ENCODE measurements at places on chromosomes 11 and 22.

- no peak for DNase-seq
Observed at GRCh38 chr11:91100427-91100826, 877.6 kb upstream of the CHORDC1 start.

DNA sequence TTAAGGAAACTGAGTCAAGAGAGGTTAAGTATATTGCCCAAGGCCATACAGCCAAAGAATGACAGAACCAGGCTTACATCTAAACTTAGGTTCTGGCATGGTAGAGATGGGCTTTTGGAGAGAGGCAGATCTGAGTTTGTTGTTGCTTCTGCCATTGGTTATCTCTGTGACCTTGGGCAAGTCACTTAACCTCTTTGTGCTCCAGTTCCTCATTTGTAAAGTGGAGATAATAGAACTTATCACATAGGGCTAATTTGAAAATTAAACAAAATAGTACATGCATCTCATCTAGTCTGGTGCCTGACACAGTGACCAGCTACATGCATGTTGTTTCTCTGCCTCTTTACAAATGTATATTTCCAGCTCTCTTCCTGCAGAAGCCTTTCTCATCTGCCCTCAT, 47.0 kb upstream of the PLET1 start:
- no peak for DNase-seq

GRCh38 chr11:64260147-64260708, 8.9 kb downstream of the PLCB3 start:
- DNase-seq, result no peak

GRCh38 chr22:32477596-32477995, 3.0 kb downstream of the FBXO7 start:
- no peak for DNase-seq

DNA sequence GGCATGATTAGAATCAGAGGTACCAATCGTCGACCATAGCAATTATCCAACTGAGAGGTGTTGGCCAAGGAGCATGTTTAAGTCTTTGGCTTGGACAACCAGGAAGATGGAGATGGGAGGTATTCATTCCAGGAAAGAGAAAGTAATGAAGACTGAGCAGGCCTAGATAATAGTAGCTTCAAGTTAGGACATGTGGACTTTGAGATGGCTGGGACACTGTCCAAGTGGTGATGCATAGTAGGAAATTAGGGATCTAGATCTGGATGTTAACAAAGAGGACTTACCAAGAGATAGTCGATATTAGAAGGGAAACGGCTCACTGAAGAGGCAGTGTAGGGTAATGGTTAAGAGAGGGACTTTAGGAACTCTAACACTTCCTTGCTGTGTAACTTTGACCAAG, 266.7 kb downstream of the FAM76B start:
- no peak for DNase-seq

DNA sequence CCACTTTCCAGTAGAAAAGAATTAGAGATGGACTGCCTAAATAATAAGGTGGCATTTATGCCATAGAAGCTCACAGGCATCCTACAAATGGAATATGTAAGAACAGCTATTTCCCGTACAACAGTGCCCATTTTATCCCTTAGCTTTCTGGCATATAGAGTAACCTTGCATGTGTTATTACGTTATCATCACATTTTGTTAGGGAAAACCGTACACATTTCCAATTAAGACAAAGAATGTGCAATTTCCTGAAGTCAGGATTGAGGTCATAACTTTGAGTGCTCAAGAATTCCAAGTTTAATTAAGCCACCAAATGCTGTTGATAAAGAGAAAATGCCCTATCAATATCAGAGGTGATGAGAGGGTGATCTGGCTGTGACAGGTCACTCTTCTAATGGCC, 58.9 kb downstream of the LDLRAD3 start:
- no peak for DNase-seq

DNA sequence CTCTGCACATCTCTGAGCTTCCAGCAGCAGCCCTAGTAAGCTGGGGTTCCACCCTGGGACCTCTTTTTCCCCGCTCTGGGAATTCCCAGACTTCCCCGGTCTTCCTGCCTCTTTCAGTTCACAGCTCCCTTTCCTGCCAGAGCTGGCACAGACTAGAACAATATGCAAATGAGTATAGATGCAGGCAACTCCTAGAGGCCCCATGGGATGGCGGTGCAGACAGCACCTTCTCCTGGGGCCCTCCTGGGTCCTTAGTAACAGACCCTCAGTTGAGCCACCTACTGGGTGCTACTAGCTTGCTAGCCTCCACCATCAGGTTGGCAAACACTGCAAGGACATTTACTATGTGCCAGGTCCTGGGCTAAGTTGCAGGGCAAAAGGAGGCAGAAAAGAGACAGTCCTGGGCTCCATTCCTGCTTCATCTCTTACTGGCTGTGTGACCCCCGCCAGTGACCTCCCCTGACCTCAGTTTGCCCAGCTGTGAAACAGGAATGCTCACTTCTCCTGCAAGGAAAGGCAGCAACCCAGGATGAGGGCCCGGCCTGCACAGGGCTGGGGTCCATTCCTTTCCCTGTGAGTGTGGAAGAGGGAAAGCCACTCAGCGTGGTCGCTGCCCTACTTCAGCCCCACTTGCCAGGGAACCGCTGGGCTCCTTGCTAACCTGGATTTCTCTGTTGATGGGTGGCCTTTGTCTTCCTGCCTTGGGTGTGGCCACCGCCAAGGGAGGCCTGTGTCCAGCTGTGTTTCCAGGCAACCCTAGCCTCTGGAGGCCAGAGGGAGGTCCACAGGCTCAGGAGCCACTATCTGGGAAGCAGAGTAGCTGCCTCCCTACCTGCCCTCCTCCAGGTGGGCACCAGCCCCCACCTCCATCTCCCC, 7.3 kb downstream of the RELT start:
- DNase-seq, result no peak

DNA sequence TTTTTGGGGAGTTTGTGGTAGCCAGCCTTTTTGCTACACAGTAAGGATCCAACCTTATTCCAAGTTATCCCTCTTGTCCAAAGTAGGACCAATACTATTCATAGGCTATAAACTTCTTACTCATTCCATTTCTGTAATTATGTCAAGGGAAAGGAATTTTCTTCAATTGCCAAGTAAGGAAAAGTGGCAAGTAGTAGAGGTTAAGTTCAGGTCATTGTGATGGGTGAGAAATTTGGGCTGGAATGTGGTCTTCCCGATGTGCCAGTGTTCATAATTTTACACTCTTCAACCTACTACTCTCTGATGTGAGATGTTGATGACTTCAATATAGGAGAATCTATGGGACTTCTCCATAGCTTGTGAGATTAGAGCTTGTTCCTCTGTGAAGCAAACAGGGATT, 648.8 kb downstream of the METTL15 start:
- DNase-seq, result no peak

- no peak for DNase-seq
Observed at GRCh38 chr22:50161508-50162390, 8.8 kb upstream of the PANX2 start.

DNA sequence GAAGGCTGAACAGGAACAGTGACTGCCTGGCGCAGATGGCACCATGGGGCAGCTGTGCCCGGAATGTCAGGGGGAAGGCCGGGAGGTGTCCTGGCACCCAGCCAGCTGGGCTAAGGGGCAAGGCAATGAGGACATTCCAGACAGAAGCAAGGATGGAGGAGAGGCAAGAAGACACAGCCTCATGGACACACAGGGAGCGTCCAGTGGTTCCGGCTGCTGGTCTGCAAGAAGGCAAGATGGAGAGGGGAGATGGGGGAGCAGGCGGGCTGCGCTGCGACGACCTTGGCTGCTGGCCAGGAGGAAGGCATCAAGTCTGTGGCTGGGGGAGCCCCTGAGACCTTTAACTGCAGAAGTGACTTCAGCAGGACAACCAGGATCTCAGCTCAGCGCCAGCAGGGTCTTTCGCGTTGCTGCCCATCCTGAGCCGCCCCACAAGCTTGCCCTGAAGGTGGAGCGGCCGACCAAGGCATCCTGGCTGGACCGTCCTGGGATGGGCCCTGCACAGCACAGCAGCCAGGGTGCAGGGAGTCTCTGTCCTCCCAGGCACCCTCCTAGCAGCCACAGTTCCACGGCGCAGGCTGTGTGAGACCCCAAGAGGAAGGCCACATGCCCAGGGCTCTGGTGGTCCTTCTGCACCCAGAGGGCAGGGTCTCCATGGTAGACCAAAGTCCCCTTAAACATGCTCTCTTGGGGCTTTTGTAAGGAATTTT, 531.7 kb downstream of the BRD1 start:
- DNase-seq, result no peak

GRCh38 chr11:119854521-119854920, 125.5 kb upstream of the NECTIN1 start:
- DNase-seq, result no peak

- no peak for DNase-seq
Observed at GRCh38 chr11:115939731-115940421, 435.7 kb upstream of the CADM1 start.

DNA sequence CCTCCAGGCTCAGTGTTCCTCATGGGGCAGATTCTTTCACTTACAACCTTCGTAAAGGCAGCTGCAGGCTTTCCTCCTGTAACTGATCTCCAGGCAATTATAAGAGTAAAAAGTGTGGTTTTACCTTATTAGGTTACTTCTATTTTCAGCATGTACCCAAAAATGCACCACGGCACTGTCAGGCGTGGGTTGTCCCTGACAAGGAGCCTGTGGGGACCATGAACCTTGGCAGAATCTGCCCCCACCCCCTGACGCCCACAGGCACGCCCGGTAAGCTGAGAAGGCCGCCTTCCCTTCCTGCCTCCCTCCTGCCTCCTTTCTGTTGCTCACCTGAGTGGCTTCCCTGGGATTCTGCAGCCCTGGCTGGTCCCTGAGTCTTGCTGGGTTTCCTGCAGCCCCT, 1383.3 kb downstream of the TBC1D22A start:
- DNase-seq, result no peak

DNA sequence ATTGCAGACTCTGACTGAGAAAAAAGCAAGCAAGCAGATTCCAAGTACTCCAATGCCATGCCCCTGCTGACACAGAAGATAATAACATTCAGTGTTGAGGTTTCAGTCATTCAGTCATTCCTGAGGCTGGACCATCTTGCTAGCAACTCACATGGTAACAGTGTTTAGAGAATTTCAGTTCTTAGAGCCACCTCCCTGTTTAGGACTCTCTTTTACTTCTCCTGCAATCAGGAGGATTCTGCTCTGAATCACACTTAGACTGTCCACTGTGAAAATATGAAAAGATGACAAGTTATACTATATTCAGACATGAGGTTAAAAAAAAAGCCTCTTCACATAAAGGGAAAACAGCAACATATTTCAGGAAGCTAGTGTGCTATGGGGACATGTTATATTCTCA, 183.9 kb upstream of the CTSC start:
- DNase-seq, result no peak

GRCh38 chr11:74532501-74533246, 39.1 kb upstream of the LIPT2 start:
- DNase-seq, result no peak

DNA sequence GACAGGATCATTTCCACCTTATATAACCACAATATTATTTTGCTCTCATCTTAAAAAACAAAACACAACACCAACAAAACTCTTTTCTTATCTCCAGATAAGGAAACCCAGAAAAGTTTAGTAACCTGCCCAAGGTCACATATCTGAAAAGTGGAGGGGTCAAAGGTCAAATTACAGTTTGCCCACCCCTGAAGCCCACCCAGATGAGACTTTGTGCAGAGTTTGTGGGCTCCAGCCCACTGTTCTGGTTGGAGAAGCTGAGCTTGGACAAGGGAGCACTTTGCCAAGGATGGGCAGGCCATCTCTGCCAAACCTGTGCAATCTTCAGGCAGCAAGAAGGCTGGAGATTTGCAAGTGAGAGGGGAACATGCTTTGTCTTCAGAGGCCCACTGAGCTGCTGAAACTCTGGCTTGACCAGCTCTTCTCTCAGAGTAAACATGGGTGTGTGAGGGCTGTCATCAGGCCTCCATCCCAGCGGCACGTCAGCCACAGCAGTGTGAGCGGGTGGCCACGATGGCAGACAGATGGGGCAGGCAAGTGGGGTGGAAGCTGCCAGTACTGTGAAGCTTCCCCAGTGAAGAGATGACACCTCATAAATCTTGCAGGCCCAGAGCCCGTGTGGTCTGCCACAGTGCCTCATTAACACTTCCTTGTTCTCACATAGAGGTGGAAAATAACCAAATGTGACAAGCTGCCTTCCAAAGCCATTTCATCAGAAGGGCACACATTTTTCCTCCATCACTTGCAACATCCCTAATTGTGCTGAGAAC, 111.8 kb downstream of the CCDC81 start:
- DNase-seq, result no peak

DNA sequence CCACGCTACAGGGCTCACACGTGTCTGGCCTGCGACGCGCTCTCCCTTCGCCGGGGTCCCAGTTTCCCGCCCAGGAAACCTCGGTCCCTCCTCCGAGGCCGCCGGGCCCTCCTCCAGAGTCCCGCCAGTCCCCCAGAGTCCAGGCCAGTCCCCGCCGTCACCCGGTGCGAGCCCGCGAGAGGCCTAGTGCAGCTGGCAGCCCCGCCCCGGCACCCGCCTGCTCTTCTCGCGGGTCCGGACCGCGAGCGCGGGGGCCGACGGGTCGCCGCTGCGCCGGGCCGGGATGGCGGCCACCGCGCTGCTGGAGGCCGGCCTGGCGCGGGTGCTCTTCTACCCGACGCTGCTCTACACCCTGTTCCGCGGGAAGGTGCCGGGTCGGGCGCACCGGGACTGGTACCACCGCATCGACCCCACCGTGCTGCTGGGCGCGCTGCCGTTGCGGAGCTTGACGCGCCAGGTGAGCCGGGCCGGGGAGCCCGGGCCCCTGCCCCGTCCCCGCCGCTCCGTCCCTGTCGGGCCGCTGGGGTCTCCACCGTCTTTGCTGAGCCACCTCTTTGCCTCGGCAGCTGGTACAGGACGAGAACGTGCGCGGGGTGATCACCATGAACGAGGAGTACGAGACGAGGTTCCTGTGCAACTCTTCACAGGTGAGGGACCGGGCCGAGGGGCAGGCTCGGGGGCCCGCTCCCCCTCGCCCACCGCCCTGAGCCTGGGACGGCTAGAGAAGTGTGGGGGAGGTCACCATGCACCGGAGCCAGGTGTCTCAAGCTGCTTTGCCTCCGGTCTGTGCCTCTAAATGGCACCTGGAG, at the start of gene PTPMT1:
PTPMT1 (plus strand) TSS at position 260 of the 809 bp plus-strand sequence; CDS start at position 284, 24 bp downstream.
- DNase-seq, result peak; percentile 50

DNA sequence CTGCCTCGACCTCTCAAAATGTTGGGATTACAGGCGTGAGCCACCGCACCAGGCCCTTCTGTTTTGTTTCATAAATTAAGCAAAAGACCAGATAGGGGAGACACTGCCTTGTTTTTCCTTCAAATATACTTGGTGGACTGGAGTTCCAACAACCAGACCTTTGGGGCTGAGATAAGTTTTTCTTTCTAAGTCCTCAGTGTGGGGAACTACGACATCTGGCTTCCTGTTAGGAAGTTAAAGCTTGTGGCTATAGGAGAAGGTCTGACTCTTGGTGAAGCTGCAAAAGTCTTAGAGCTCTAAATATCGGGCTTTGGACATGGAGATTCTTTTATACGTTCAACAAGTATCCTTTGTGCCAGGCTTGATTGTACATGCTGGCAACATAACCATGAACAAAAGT, 64.1 kb upstream of the EED start:
- no peak for DNase-seq

DNA sequence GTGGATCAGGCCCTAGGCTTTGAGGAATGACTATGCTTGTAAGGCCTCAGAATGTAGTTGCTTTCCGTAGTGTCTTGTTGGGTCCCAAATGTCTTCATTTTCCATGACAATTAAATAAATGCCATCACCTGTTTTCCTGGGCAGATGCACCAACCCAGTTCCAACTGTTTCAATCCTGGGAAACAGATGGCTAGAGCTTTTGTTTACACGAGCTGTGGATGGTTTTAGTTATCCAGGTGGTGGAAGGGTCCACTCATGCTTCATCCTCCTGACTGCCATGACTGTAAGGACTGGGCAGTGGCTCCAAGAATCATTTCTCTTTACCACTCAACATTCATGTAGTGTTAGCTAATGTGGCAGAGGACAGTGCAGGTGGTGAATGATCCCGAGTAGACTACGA, 8.6 kb downstream of the RCN1 start:
- DNase-seq, result no peak
